ENCODE measurements at places on chromosomes 5 and 9.
A peak's percentile ranks its signal among the peaks of the same experiment; 100 is the strongest.

GRCh38 chr5:33608344-33609041, 167.7 kb downstream of the TARS1 start:
- no peak for DNase-seq

DNA sequence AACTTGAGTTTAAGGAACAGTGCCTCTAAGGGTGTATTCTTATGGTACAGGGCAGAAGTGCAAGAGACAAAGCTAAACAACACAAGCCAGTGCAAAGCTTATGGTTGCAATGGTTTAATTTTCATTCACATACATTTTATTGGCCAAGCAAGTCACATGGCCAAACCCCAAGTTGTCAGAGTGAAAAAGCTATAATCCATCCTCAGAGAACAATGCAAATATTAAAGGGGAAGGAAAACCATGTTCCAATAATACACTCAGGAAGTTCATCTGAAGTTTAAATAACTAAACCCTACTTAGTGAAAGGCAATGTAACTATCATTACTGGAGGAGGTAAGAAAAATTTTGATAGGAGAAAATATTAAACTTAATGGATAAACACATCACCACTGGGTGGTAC, 26.6 kb upstream of the TLR4 start:
- no peak for DNase-seq

DNA sequence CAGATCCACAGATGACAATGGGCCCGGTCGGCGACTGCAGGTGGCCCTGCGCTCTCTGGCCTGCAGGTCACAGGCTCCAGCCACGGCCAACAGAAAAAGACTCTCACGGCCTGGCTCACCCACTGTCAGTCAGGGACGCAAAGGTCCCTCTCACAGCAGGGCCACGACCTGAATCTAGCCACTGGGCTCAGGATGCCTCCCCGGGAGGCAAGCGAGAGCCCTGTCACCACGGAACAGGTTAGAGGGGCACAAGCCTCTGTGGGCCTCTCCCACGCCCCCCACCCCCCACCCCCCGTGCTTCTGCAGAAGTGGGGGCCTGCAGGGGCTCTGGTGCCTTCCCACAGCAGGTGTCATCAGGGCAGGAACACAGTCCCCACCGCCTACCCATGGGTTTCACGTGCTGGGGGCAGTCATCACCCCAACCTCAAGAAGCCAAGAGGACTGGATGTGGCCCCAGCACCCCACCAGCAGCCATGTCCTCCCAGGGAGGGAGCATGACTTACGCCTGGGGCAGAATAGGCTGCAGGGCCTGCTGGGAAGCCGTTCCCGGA, 17.3 kb upstream of the EGFL7 start:
- DNase-seq, result no peak

DNA sequence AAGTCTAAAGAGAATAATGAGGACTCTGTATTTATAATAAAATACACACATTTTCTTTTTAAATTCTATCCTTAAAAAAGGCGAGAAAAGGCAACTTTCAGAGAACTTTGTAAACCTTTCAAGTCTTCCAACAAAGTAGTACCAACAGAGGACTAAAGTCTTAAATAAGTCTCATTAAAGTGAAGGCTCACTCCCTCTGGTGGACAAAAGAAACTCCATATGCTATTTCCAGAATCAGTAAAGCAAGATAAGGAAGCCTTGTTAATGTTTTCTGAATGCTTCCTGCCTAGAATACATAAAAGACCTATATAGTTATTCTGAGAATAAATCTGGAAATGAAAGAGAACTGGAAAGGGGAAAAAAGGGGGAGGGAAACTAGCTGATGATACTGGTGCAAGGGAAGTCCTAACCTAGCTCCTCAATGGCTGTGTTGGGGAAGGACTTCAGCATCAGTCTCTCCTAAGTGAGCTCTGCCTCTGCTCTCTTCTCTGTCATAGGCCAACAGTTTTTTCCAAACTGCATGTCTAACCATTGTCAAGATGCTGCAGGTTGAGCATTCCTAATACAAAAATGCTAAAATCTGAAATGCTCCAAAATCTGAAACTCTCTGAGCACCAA, 7.2 kb downstream of the HMGCS1 start:
- peak; percentile 79 for DNase-seq

DNA sequence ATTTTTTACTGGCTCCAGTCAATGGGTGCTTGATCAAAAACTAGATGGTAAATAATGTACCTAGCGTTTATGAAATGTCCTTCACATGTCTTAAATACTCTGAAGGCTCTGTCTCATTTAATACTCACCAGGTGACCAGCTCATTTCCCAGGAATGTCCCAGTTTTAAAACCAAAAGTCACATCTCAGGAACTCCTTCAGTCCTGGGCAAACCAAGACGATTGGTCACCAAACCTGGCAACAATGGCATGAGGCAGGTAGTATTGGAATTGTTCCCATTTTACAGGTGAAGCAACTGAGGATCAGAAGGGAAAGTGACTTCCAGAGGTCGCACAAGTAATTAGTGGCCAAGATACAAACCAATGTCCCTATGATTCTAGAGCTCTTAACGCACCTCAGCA, 27.7 kb downstream of the SMIM23 start:
- DNase-seq, result no peak

DNA sequence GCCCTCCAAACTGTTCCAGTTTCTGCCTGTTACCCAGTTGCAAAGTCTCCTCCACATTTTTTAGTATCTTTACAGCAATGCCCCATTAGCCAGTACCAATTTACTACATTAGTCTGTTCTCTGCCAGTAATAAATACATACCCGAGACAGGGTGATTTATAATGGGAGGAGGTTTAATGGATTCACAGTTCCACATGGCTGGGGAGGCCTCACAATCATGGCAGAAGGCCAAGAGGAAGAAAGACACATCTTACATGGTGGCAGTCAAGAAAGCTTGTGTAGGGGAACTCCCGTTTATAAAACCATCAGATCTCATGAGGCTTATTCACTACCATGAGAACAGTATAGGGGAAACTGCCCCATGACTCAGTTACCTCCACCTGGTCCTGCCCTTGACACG, 600.7 kb upstream of the CDH6 start:
- no peak for DNase-seq

DNA sequence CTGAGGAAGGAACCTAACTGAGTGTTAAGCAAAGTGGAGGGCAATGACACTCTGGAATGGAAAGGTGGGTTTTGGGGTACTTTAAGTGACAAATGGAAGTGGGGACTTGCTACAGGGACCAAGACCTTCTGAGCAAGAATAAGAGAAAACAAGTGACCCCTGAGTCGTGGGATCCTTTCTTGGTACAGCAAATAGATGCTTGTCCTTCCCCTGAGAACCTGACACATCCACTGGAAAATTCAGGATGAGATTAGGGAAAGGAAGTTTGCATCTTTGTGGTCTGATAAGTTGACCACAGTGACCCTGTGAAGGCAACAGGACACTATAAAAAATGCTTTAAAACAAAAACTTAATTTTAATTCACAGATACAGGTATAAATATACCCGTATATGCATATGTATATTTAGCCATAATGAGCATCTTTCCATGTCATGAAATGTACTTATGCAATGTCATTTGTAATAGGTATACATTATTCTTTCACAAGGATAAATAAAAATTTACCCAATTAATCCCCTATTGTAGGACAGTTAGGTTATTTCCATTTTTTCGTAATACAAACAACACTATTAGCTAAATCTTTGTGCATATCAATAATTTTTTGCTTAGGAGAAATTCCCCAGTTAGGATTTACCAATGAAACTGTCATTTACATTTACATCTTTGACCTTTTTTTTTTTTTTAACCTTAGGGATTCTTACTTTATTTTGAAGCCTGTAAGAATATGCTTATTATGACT, 2.0 kb upstream of the IRF1 start:
- no peak for DNase-seq

- no peak for DNase-seq
These were observed 175.5 kb upstream of the POU5F2 start for GRCh38 chr5:93916872-93917271.

DNA sequence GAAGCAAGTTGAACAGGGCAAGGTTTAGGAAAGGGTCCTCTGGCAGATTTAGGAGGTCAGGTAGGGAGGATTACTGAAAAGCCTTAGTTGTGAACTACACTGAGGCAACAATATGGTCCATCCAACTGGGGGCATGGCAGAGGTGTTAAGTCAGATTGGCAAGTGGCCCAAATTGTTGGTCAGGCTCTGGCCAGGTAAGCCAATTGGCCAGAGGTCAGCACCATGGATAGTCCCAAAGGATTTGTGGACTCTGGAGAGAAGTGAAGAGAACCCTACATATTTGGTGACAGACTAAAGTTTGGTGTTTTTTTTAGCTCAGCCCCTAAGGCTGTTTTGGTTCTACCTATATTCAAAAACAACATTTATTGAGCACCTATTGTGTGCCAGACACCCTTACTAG, 39.1 kb upstream of the RASGRF2 start:
- no peak for DNase-seq

DNA sequence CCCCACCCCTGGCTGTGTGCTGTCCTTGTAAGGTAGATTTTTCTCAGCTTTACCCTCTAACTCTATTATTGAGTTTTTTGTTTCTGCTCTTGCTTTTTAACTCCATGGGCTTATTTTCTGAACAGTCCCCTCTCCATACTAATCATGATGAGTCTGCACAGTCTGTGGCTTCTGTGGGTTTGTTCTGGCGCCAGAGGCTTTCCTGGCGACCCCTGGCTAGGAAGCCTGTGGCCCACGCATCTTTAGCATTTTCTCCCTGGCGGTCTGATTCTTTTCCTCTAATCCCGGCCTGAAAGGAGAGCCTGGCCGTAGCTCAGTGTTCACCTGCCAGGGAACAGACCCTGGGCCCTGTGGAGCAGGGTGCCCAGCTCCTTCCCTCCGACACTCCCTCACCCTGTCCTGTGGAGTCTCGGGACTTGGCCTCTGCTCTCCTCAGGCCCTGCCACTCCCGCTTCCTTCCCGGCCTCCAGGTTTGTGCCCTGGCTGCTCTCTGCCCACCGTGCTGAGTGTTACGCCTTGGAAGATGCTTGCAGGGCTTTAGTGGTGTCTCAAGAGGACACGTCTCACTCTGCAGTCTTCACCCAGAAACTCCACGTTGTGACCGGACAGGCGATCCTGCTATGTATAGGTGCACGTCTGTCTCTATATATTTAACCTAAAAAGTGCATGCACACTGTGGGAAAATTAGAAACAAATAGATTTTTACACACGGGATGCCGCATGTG, 31.7 kb upstream of the LRRC14B start:
- peak; percentile 37 for DNase-seq

GRCh38 chr9:82308836-82309235, 320.3 kb downstream of the SPATA31D1 start:
- no peak for DNase-seq

GRCh38 chr9:70011366-70011765, 32.3 kb upstream of the MAMDC2 start:
- peak; percentile 31 for DNase-seq

DNA sequence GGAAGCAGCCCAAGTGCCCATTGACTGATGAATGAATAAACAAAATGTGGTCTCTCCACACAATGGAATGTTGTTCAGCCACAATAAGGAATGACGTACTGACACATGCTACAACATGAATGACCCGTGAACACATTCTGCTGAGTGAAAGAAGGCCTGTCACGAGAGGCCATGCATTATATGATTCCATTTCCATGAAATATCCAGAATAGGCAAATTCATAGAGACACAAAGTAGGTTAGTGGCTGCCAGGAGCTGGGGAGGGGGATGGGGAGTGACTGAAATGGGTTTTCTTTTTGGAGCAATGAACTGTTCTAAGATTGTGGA, 41.4 kb downstream of the BICD2 start:
- no peak for DNase-seq

- no peak for DNase-seq
These were observed 570.9 kb upstream of the GRIN3A start for GRCh38 chr9:102309379-102309778.

DNA sequence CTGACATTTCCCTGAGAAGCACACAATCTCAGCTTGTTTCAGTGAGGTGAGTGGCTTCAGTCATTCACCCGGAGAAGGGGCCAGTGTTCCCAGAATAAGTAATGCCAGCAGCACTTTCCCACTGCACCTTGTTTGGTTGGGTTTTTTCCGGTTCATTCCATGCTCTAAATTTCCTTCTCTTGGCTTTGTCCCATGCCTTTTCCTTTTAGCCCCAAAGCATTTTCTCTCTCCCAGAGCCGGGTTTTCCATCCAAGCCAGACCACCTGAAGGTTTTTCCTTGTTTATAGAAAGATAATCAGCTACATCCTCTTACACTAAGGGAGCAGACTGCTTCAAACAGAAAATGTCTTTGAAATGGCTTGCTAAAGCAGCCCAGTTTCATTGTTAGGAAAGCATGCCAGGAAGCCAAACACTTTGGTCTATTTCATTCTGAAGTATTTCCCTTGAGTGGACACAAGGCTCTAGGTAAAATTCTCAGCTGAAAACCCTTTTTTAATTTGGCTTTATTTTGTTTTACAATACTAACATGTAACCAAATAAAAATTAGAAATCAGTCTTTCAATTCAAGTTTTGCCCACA, 501.6 kb downstream of the DTWD2 start:
- no peak for DNase-seq

DNA sequence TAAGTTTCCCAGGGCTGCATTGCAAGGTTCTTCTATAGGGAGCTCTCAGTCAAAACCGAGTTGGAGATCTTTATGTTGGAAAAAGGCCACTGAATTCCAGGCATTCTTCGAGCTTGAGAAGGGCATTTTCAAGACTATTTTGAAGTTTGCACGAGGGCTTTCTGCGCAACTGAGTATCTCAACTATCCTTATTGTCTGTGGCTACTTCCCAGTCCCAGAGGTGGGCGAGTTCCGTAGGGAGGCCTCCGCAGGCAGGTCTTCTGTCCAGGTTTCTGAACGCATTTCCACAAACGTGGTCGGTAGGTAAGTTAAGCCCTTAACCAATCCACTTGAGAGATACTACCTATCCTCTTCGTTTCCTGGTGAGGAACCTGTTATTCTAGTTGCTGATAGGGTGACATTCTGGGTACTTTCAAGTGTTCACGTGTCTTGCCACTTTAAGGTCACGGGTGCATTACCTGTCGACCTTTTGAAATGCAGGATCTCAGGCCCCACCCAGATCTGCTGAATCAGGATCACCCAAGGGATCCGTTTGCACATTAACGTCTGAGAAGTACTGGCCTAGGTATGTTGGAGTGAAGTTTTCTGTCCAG, 51.4 kb upstream of the TJP2 start:
- DNase-seq, result peak; percentile 89

GRCh38 chr5:57366744-57367143, 115.9 kb downstream of the ACTBL2 start:
- peak; percentile 40 for DNase-seq

DNA sequence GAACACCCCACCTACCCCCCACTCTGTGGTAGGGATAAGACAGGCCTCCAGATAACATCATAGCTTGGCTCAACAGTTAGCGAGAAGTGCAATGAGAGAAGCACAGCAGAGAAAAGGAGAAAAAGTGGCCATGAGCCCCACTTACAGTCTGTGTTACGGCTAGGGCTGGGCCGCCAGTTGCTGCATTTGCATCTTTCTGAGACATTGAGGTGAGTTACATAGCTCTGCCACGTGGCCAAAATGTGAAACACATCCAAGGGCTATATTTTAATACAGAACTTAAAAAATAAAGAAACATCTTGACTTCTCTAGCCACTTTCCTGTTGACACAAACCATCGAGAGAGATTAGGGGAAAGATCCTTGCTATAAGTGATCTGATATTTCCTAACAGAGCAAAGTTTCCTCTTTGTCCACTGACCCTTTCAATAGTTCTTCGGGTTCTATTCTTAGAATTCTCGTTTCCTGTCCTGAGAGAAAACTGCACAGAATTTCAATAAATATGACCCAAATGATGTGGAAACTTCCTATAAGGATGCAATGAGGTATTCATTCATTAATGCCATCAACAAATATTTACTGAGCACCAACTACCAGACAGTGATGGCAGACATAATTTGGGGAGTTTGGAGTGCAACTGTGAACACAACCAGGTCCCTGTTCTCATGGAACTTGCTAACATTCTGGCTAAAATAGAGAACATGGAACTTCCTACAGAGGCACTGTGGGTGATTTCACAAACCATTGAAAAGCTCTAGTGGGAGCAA, 3.2 kb upstream of the TLE4 start:
- no peak for DNase-seq
